ENCODE measurements at places on chromosomes 5 and 9.

DNA sequence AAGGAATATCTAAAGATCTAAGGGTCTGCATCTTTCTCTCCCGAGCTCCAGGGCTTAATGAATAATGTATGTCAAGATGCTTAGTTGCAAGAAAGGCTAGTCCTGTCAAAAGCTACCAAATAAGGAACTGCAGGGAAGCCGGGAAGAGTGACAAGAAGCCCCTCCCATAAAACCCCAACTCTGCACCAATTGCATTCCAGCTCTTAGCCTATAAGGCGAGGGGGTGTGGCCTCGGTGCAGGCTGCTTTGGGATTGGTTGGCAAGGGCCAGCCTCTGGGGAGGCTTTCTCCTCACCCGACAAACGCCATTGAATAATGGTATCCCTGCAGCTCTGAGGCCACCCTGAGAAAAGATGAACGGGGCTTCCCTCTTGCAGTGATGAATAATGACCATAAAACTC is 416.9 kb downstream of the RAB3C start:
- DNase-seq = no peak

DNA sequence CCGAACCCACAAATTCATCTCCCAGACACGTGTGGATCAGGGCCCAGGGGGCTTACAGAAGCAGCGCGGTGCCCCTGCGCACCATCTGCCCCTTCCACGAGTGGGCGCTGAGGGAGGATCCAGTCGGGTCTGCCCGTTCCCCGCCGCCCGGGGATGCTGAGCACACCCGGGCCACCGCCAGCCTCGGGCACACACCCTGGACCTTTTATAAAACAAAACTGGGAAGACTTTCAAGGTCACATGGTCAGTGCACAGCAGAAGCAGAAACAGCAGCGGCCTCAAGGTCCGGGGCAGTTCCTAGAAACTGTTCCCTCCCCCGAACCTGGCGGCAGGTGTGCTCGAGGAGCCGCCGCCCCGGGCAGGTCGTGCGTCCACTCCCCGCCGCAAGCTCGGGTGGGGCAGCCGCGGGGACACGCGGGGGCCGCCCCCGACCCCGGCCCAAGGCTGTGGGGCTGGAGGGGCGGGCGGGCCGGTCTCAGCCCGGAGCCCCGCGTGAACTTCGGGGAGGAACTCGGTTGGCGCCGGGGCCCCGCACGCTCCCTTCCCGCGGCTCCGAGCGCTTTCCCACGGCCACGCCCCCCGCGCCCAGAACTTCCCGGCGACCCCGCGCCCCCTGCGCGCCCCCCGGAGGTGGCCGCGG is 633 bp upstream of the PPP1R26 start:
- DNase-seq = no peak

DNA sequence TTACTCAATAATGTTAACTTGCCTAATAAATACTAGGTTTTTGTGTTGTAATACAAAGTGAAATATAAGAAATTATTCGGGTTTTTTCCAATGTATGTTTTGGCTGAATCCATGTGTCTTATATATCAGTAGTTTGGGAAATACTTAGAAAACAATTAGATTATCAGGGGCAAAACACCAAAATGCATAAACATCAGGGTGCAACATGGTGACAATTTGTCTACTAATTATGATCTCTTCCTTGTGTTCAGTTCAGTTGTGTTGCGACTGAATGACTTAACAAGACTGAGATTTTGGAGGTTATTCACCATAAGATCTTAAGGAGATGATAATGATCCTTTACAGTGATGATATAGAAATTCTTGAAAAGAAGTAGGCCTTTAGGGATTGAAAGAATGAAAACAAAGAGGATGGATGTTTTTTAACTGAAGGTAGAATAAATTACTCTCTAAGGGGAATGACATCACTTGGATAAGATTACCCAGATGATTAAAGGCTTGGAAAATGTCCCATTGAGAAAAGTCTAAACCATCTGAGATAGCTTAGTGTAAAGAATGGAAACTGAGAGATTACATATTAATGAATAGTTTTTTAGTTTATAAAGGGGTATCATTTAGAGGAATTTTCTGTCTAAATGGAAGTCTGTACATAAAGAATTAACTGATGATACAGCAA is 415.8 kb downstream of the SPATA31D1 start:
- DNase-seq = no peak

- no peak for DNase-seq
Observed at GRCh38 chr5:146474065-146474464, 26.9 kb downstream of the TCERG1 start.

DNA sequence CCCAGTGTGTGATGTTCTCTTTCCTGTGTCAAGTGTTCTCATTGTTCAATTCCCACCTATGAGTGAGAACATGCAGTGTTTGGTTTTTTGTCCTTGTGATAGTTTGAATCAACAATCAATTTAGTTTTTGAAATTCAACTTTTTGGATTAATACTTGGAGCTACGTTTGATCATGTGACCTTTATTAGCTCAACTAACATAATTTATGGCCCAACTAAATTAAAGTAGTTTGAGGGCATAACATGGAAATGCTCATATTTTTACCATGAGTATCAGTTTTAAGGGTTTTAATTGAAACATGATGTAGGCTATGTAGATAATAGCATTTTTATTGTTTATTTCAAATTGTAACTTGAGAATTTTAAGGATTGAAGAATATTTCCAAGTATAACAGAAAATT is 168.0 kb downstream of the CCDC171 start:
- no peak for DNase-seq

GRCh38 chr9:121246821-121247561 is 21.0 kb upstream of the GSN start:
- no peak for DNase-seq

- DNase-seq = no peak
Observed at GRCh38 chr9:107175816-107176435, 107.2 kb upstream of the RAD23B start.

GRCh38 chr9:15714746-15715145 is 161.9 kb downstream of the CCDC171 start:
- DNase-seq = no peak

DNA sequence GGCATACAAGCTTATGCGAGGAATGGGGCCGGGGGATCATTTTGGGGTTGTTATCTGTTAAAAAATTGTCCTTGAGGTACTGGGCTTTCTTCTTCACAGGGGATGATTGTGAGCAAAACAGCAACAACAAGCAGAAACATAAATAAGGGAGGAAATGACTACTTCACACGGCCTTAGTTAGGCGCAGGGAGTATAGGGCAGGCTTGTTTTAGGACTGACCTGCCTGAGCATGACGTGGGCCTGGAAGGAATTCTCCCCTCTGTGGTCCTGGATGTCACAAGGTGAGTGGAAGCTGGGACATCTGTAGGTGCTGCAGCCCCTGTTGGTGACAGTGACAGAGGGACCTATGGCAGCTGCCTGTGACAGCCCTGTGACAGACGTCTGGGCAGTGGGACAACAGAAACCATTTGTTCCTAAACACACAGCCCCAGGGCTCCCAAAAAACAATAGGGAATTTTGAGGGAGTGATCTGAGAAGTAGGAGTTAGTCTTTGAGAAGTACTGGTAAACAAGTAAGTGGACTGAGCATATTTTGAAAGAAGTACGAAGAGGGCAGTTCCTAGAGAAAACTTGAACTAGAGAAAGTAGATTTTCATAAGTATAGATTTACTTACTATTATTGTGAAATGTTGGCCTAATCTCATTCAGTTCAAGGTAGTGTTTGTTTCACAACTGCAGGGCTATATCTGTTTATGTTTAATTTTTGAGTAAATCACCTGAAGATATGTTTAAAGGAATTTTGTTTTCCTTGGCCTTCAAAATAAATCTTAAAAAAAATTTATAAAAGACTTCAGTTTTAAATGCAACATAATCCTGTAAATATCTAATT is 113.1 kb downstream of the KDM4C start:
- no peak for DNase-seq

DNA sequence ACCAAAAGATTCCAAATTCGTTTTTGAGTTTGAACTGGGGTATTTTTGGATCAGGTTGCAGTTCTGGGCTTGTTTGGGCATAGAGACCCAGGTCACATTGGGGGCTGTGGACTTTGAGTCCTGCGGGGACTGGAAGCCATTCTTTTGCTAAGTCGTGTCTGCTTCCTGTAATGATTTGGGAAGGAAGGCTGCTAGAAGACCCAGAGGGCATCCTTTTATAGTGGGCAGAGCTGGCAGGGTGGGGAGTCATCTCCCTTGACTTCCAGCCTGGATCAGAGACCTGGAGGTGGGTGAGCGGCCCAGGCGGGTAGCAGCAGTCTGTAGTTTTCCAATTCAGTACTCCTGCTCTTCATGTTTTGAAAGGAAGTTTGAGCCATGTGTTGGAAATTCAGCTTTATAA is 11.3 kb downstream of the ZNF618 start:
- DNase-seq = no peak

- no peak for DNase-seq
Observed at GRCh38 chr5:166582416-166582815, 1709.0 kb upstream of the WWC1 start.

DNA sequence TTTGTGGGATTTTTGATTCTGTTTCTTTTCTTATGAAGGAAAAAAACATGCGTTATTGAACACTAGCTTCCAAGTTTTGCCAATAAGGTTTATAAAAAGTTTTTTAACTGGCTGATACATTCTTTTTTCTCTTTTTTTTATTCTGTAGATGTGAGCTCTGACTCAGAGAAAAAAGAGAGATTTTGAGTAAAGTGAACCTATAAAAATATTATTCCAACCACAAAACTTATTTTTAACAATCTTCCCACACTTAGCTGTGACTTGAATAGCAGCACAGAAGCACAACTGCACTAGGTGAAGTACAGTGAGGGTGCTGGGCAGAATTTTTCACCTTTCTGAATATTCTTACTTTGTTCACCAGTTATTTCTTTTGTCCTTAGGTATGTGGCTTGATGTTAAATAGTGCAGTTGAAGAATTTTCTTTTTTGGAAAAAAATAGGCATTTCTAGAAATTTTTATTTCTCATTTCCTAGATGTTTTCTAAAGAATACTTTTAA is 41.6 kb downstream of the CHSY3 start:
- DNase-seq = no peak

Data from esophagus squamous epithelium (tissue), 5 donors.